EH (cell line): ENCODE measurements at places on chromosomes 12 and 14.
A peak's percentile ranks its signal among the peaks of the same experiment; 100 is the strongest.

- DNase-seq = no peak
These were observed 24.6 kb upstream of the YBX3 start for GRCh38 chr12:10747730-10748129.

- DNase-seq = no peak
These were observed 146.4 kb downstream of the PHETA1 start for GRCh38 chr12:111222523-111222922.

- no peak for DNase-seq
These were observed 66.6 kb upstream of the FBRSL1 start for GRCh38 chr12:132423251-132423819.

DNA sequence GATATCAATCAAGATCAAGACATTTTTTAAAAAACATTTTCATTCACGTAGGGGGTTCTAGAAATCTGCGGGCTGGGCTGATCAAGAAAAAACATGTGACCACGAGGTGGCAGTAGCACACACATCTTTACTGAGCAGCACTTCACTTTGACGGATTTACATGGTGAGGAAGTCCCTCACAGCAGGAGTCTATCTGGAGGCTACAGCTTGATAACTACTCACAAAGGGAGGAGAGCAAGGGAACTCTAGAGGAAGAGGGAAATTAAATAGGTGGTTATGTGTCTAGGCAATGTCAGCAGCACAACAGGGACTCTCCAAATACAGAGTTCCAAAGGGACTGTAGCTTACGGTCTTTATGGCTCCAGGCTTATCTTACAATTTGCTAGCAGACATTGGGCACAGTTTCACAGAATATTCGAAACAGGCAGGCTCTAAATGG is 248.1 kb downstream of the DPY19L2 start:
- peak; percentile 75 for DNase-seq

- DNase-seq = peak; percentile 19
These were observed 37.2 kb downstream of the IFNG start for GRCh38 chr12:68122236-68122920.
